ENCODE measurements at places on chromosomes 1 and 21.

DNA sequence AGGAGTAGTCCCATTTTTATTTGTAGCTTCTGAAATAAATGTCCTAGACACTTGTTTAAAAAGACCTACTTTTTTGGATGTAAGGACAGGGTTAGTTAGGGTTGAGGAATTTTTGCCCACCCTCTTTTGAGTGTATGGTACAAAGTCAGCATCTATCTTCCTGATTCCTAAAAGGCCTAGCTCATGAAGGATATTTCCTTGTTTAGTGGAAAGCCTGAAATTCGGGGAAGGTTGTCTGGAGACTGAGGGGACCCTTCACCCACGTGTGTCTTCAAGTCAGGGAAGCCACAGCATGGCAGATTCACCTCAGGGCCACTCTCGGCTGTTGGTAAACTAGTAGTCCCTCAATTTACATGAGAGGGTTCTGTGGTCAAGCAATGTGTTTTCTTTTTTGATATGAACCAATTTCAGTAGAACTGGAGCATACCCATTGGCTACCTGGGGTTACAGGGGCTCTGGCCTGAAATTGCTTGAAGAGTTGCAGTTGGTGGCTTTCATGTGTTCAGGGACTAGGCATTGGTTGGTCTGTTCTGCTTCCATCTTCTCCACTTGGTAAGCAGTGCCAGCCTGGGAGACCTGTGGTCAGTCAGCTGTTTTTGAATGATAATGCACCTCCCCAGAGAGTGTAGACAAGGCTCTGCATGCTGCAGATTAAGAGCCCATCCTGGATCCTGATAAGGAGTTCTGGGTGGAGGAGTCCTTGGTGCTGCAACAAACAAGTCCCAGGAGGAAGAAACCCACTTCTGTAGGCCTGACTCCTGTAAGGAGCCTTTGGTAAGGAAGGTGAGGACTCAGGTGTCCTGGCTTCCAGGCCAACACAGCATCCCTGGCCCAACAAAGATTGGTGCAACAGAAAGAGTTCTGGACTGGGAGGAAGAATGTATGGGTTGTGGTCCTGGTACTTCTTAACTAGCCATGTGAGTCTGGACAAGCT is 6.3 kb downstream of the BTG2 start:
- DNase-seq, result no peak

- DNase-seq, result peak; percentile 69
Measured at GRCh38 chr1:236099355-236099974, 34.6 kb upstream of the NID1 start.

GRCh38 chr1:213099682-213100399 is 48.8 kb downstream of the RPS6KC1 start:
- no peak for DNase-seq

DNA sequence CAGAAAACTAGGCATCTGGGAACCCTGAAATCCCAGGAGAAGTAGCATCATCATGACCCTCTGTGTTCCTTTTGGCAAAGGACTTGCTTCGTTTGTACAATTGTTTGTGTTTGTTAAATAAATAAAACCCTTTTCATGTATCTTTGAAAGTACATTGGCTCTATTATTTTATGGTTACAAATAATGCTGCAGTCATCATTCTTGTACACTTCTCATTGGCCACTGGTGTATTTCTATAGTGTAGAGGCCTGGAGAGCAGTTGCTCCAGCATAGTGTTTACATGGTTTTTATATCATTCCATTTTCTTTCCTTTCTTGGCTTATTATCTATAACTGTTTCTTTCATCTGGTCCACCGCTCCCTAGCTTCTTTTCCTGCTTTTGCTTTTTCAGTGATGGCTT is 253.3 kb downstream of the FAM72C start:
- DNase-seq, result no peak

DNA sequence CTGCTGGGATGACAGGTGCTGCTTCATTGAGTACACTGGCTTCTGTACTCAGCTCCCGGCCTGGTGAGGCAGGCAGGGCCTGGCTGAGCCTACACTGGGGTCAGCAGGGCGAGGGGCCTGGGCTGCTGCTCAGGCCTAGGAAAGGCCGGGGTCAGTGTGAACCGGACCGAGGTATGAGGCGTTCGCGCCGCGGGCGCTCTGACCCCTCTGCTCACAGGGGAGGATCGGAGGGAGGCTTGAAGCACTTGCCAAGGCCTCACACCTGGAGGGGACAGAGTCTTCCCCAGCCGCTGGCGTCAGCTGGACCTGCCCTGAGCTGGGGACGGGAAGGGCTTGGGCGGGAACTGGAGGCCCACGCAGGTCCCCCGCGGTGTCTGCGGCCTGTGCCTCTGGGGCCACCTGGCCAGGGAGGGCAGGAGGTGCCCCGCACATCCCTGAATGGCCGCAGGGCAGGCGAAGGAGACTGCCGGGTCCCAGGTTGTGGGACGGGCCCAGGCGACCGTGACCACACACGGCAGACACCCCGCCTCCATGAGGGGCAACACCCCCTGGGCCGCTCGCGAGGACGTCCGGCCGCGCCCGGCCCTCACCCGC is 466 bp downstream of the PEX10 start:
- no peak for DNase-seq

- DNase-seq, result peak; percentile 77
Measured at GRCh38 chr21:40837456-40837855, 9.5 kb downstream of the DSCAM start.

- DNase-seq, result peak; percentile 31
Measured at GRCh38 chr1:151579436-151580225, 32.2 kb upstream of the SNX27 start.

- no peak for DNase-seq
Measured at GRCh38 chr1:198203434-198203833, 46.6 kb downstream of the NEK7 start.

- no peak for DNase-seq
Measured at GRCh38 chr1:101240041-101240430, 3.2 kb downstream of the S1PR1 start.

- DNase-seq, result peak; percentile 26
Measured at GRCh38 chr1:203478231-203478630, 2.6 kb downstream of the PRELP start.

GRCh38 chr1:241744591-241744990 is 92.5 kb downstream of the WDR64 start:
- DNase-seq, result no peak

- DNase-seq, result peak; percentile 49
Measured at GRCh38 chr1:212699625-212700222, at the start of gene BATF3. Gene BATF3 (minus strand): TSS chr1:212699840. CDS start chr1:212699762, 78 bp downstream.

DNA sequence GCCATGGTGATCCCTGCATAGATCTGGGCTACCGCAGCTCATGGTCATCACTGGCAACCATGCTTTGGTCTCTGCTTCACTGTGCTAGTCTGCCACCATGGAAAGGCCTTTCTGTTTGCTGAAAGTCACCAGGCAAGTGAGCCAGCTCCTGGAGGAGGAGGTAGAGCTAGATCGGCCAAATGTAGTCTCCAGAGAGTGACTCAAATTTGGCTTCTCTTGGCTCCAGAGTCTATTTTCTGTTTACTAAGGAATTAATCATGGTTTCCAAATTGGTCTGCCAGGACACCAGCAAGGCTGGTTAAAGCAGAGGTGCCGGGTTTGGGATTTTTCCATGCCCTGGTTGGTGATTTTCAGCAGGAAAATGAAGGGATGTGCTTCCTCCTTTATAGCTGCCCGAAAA is 52.7 kb upstream of the IVNS1ABP start:
- peak; percentile 11 for DNase-seq

DNA sequence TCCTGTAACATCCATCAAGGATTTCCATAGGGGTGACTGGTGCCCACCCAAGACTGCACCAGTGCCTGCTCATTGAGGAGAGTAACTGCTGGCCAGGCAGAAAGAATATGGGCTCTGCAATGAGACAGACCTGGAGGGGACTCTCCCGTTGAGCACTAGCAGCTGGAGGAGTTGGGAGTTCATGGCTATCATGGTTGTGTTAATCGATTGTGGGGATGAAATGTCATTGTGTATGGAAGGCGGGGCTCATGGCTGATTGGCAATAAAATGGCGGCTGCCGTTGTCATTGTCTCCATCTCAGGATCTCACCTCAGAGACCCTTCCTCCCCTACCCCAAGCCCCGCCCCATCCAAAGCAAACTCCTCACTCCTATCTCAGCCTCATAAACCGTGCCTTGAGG is 3.9 kb downstream of the TMEM125 start:
- no peak for DNase-seq

DNA sequence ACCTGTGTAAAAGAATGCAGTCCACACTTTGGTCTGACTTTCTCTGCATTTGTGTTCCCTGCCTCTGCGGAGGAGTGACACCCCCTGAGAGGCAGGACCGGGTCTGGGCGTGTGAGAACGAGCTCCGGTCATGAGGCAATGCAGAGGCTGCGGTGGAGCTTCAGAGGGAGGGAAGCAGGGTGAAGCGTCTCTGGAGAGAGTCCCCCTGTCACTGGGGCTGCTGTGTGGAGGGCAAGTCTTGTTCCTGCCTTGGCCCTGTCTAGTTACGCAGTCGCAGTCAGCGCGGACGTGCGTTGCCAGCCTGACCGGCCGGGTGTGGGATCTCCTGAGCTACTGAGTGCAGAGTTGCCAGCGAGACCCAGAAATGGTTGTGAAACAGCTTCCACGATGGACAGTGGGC is 48.5 kb downstream of the BACE2 start:
- DNase-seq, result no peak

DNA sequence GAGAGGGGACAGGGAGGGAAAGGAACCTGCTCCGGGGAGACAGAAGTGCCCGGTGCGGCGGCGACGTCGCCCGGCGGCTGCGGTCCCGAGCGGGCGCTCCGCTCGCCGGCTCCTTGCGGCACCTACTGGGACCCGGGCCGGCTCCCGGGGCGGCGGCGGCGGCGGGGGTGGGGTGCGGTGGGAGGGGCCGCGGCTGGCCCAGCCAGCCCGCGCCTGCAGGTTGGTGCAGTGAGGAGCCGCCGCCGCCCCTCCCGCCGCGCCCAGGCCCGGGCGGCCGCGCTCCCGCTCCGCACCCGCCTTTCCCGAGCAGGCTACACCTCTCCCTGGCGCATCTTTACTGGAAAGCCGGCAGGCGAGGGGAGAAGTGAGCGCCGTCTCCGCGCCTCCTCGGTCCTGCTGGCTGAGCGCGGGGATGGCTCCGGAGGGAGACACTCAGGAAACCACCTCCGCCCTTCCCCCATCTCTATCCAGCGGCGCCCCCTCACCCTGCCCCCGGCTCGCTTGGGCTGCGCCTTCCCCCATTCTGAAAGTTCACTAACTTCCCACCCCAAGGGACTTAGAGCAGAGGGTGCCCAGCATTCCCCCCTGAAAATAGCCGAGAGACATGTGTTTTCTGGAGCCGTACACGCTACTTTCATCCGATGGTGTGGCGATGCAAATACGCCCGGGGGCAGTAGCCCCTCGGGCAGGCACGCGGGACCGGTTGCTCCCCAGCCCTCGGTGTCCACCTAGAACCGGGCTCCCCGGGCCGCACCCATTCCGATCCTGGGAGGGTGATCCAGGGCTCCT is at the start of gene PLD5:
Gene PLD5 (minus strand): TSS at position 127 of the 789 bp plus-strand sequence.
- no peak for DNase-seq
